ENCODE measurements at places on chromosomes 5 and 9.

GRCh38 chr9:98883276-98883675 is 60.4 kb upstream of the COL15A1 start:
- no peak for DNase-seq

- no peak for DNase-seq
Measured at GRCh38 chr9:133583111-133583510, 26.1 kb downstream of the FAM163B start.

GRCh38 chr9:133715295-133715865 is 22.8 kb downstream of the SARDH start:
- DNase-seq, result no peak

DNA sequence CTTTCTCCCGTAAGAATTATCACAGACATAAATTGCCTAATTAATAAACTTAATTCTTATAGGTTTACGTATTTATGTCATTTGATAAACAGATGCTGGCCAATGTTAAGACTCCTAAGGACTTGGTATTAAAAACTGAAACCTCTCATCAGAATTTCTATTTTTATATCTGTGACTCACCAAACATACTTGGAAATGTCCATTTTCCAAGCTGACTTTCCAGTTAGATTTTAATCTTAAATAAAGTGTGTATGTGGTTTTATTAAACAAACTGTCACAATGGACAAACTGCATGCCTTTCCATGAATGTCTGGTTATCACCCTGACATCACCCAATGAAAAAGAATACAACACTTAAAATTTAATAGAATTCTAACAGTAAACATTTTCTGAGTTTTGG is 12.6 kb upstream of the COL23A1 start:
- DNase-seq, result no peak

- DNase-seq, result no peak
Measured at GRCh38 chr5:178234121-178234749, 1.6 kb upstream of the PHYKPL start.

DNA sequence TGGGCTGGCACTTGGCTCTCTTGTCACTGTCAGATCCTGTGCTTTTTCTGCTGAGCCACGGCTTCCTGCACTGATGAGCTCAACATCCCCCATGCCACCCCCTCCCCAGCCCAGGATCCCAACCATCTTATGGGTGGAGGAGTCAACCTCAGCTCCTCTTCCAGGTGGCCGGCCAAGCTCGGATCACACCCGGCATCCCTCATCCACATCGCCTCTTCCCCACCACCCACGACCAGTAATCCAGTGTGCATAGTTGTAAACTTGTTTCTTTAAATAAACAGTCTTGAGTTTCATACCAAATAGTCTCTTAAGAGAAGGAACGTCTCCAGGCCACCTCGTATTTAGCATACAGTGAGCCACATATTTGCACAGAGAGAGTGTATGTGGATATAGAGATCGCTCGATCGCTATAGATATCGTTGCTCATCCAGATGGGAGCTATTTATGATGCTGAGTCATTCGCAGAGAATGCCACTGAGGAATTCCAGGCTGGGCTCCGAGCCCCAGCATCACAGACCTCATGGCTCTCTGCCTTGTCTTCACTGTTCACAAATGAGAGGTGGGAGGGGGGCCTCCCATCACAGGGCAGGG is 61.8 kb upstream of the CPLX2 start:
- no peak for DNase-seq

DNA sequence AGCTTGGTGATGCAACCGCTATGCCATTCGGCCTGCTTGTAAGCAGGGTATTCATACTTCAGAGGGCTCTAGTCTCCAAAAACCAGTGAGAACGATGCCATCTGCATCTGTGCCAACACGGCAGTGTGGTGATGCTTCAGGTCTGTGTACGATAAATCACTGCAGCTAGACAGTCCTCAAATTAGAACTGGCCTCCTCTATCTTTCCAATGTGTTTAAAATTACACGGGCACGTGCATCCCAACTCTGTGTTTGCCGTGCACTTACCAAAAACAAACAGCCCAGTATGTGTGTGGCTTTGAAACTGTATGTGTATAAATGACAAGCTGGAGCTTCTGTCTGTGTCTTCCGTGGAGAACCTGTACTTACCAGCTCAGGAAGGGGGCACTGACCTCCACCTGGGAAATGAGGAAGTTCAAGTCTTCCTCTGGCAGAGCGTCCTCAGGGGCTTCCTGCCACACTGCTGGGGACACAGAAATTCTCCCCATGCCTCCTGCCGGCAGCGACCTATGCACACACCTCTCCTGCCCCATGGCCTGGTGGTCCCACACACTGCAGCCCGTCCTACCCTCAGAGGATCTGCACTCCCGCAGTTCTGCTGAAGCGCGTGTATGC is 12.3 kb downstream of the MED10 start:
- DNase-seq, result no peak

- no peak for DNase-seq
Measured at GRCh38 chr5:9059920-9060691, 485.8 kb downstream of the SEMA5A start.

GRCh38 chr5:103441523-103441922 is 121.1 kb downstream of the NUDT12 start:
- DNase-seq, result no peak

DNA sequence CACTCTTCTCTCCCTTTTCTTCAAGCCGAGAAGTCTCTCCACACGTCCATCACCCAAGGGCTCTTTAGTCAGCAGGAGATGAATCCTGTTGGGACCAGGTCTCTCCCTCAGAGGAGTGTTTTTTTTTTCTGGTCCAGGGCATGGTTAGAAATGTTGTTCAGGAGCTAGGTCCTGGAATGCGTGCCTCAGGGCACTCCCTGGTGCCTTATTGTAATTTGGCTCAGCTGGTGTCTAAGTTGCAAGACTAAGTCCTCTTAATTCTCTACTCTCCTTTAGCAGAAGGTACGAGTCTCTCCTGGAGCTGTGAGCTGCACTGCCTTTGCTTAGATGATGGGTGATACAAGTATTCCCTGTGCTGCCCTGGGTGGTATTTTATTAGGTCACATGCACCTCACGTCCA is 111.9 kb downstream of the CNTLN start:
- no peak for DNase-seq

GRCh38 chr9:93576258-93577077 is at the start of gene PHF2:
TSS of gene PHF2 (plus strand) at chr9:93576584. CDS start at chr9:93576774, 190 bp downstream.
- DNase-seq, result no peak

- no peak for DNase-seq
Measured at GRCh38 chr5:53926026-53926425, 365.6 kb downstream of the NDUFS4 start.

DNA sequence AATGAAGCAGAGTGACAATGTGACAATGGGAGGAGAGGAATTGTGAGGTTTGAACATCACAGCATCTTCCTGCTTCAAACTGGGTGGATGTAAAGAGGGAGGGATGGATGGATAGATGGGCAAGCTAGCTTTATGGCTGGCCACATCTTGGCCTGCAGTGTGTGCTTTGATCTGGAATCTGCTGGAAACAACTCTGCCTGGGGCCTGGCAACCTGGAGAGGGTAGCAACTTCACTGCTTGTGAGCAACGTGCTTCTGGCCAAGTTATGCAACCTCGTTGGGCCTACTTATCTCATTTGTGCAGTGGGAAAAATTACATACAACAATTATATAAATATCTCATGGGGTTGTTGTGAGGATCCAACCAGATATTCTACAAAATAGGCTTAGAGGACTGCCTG is 5.3 kb downstream of the IL9 start:
- no peak for DNase-seq

Measured in stimulated activated CD4-positive, alpha-beta T cell treated with anti-CD3 and anti-CD28 coated beads, Interleukin-1b, Interleukin-23, amount 100 ng/mL, for 48 hours (primary cell).